WTC11 (cell line): ENCODE measurements at places on chromosomes 1 and 21.

DNA sequence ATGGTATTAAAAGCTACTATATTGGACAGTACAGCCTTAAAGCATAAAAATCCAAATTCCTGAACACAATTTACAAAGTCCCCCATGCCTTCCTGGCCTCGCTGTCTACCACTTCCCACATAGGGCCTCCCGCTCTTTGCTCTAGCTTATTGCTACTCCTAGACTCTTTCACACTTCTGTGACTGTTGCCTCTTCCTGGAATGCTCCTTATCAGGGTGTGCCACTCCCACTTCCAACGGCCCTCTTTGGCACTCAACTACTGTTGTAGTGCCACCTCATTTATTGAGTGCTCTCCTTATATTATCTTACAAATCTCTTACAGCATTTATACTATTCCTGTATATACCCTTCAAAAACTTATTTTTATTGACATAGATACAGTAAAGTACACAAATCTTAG lies 4.8 kb downstream of the SARS1 start:
- no peak for DNase-seq

DNA sequence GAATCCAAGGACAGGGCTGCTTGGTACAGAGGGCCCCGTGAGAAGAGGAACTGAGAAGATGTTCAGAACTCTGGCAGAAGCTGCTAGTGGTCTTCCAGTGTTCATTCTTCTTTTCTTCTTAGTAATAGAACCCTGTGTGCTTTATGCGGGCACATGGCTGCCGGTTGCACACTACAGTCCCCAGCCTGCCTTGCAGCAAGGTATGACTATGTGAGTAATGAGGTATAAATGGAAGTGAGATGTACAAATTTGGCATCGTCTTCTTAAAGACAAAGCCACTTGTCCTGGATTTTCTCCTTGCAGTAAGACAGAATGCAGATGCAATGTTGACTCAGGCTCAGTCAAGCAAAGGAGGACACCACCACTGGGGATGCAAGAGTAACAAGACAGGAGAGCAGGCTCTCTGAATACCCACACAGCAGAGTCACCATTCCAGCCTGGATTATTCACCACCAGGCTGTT lies 15.0 kb upstream of the ATP1B1 start:
- DNase-seq = no peak

DNA sequence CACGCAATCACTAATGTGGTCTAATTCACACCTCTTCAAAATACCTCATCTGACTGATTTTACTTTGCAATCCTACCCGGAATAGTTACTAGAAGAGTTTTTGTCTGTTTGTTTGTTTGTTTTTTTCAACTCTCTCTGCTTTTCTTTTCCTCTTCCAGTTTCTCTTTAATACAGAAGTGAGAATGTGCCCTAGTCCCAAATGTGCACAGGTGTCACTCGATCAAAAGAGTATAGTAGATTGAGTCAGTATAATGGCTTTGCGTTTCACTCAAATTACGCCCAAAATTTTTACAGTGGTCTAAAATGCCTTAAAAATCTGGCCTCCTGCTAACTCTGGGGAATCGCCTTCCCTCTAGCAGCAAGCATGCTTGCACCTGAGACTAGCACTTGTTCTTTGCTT lies 1536.8 kb downstream of the KCNT2 start:
- no peak for DNase-seq

- DNase-seq = no peak
These were observed 30.4 kb upstream of the CYP4B1 start for GRCh38 chr1:46768445-46768844.

GRCh38 chr21:36203603-36203889 lies 46.9 kb downstream of the DOP1B start:
- DNase-seq = no peak

DNA sequence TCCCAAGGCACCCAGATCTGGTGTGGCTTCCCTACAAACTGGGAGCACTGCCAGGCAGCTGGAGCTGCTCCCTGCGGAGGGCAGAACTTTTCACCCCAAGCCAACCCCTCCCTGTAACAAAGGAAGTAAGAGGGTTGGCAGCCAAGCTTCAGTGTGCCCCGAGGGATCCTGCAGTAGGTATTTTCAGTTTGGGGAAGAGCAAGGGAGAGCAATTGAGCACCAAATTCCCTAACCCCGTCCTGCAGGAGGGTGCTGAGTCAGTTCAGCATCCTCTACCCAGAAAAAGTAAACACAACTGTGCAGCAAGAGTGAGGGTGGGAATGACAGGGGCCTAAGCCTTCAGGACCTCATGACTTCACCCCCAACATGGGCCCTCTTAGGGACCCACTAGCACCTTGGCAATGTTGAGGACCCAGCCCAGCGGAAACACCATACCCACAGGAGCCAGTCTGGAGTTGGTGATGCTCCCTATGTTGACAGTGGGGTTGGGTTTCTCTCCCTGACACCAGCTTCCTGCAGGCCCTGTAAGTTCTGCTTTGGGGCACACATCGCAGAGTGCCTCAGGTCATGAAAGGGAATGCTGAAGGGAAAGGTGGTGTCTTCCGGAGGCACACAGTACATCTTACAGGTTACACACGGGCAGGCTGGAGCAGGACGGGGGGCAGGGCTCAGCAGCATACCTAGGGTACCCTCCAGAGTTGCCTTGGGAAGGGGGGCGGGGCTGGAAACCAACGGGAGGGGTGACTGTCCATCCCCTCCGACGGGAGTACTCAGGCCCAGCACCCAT lies 14.8 kb downstream of the SH3BP5L start:
- DNase-seq = no peak

- DNase-seq = no peak
These were observed 102.3 kb downstream of the NFIA start for GRCh38 chr1:61184714-61185106.

GRCh38 chr1:147377263-147378246 lies 135.1 kb downstream of the CHD1L start:
- no peak for DNase-seq

DNA sequence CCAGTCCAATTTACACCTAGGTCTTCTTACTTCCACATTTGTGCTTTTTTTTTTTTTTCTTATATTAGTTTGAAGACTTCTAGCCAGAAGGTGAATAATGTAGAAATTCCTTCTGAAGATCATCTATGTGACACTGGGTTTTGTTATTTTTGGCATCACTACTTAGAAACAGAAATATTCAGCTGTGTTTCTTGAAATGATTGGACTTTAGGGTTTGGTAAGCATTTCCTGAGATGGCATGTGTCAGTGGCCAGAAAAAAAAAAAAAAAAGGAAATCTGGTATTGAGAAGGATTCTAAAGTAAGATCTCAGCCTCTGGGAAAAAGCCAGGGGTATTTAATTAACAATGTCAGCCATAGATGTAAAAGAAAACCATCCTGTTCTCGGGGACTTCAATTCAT lies 43.4 kb upstream of the LRRC8C start:
- DNase-seq = no peak

DNA sequence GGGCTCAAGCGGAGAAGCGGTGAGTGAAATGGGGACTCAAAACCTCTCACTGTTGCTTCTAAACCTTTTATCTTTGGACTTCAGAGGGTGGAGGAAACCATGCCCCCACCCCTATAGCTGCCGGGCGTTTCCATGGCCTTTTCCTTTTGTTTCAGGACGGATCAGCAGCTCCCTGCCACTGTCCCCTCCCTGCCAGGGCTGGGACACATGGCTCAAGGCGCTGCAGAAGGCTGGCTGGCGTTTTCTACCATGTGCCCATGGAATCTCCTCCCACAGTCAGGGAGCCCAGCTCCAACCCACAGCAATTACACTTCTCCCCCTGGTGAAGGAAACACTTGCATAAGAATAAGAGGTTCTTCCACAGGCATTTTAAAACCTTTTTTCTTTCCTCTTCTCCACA lies 812.7 kb downstream of the PLA2G4A start:
- DNase-seq = no peak
